Effector memory CD4-positive, alpha-beta T cell (primary cell): ENCODE measurements at places on chromosomes 7 and 10.

- no peak for DNase-seq
These were observed 337.3 kb upstream of the ZNF32 start for GRCh38 chr10:43985941-43986340.

- no peak for DNase-seq
These were observed 67.9 kb downstream of the ZNF680 start for GRCh38 chr7:64494912-64495461.

DNA sequence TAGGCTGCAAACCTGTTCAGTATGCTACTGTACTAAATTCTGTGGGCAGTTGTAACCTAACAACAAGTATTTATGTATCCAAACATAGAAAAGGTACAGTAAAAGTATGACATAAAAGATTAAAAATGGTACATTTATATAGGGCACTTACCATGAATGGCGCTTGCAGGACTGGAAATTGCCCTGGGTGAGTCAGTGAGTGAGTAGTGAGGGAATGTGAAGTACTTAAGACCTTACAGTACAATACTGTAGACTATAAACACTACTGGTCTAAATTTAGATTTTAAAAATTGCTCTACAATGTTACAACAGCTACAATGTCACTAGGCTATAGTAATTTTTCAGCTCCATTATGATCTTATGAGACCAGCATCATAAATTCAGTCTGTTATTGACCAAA is 146.0 kb upstream of the GNAI1 start:
- DNase-seq, result no peak

- no peak for DNase-seq
These were observed 94.2 kb downstream of the NRBF2 start for GRCh38 chr10:63227207-63227895.

DNA sequence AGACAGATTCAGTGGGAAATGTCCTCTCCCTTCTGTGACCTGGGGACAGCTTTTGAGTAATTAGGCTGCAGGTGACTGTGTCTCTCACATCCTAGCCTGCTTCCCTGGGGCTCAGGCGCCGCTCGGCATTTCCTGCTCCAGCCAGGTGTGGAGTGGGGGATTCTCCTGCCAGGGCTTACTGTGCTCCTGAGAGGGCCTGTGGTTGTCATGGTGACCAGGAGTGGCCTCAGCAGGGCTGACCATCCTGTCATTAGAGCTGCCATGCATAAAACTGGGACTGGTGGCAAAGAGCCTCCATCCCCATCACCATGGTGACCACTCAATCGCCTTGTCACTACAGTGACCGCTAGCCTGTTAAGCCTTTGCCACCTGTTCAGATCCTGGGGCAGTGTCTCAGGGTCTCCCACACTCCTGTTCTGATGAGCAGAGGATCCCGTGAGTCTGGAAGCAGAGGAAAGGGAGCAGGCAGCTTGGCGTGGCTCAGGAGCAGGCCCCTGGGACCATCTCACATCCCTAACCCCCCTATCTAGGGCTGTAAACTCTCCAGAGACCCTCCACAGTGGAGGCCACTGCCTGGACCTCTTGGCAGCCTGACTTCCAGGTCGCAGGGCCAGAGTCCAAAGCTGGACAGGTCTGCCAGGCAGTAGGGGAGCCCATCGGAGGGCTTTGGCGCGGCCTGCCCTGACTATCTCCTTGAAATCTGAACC is at the start of gene GCK:
Gene GCK (minus strand): TSS at position 154 of the 707 bp plus-strand sequence. CDS start 486 bp downstream, outside the sequence.
- DNase-seq, result no peak

- no peak for DNase-seq
These were observed 13.1 kb upstream of the SLC26A3 start for GRCh38 chr7:107816011-107816566.

DNA sequence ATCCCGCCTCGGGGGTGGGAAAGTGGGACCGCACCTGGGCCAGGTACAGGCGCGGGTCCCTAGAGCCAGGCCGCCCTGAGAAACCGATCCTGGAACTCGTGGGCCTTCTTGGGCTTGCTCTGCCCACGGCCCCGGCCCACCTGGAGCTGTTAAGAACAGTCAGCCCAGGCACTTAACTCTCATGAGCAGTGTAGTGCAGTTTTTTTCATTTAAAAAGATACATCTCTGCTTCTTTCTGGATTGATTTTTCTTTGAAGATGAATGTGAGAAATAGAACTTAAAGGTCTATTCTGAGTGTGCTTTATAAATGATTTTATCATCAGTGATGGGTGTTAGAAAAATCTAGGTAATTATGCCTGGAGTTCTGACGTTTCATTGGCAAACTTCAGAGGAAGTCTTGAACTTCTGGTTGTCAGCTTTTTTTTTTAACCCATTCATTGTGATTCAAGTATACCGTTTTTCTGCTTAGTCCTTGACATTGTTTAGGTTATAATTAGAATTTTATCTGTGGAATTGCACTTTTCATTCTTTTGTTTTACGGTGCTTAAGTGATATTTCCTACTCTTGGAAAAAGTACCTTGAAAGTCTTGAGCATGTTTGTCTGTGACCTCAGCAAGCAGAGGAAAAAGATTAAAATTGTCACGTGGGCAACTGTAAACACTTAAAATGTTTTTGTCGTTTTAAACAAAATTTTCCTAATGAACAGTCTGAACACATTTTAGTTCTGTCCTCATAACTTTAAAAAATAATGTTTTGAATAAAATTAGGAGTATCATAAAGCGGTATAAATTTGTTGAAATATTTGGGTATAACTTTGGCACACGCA is 906 bp downstream of the CDK1 start:
- no peak for DNase-seq
